ENCODE measurements at places on chromosomes 11 and 22. TPM values are rescaled to one million over a fixed set of nuclear protein-coding genes. Genes with fewer than 3 reads are reported as not detected.

CARD16 gene
- total RNA-seq = not detected

DNA sequence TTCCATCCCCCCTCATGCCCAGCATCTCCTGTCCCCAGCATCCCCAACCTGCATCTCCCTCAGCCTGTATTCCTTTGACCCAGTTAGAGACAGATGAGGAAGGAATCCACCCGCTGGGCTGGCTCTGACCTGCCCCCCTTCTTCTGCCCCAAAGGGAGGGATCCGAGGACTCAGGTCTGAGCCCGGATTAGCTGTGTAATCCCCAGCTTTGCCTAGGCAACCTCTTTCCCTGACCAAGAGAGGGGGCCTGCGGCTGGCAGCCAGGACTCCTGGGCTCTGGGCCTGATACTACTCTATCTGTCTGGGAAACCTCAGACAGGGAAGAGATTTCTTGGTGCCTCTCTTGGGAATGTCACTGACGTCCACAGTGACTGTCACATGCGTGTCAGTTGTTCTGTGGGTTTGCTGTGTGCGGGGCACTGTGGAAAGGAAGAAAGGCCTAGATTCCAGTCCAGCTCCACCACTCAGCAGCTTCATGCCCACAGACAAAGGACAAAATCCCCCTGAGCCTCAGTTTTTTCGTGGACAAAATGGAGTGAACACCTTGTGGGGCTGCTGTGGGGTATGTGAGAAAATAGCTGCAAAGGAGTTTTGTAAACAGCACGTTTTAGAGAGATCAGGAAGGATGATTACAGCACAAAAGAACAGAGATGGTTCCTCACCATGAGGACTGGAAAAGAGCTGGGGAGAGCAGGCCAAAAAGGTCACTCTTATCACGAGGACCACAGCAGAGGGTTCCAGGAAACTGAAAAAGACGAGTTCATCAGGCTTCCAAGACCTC, 1.3 kb upstream of the NDUFV1 start:
- DNase-seq = no peak

GRCh38 chr22:30304495-30305244, 15.4 kb upstream of the CASTOR1 start:
- DNase-seq = no peak

DNA sequence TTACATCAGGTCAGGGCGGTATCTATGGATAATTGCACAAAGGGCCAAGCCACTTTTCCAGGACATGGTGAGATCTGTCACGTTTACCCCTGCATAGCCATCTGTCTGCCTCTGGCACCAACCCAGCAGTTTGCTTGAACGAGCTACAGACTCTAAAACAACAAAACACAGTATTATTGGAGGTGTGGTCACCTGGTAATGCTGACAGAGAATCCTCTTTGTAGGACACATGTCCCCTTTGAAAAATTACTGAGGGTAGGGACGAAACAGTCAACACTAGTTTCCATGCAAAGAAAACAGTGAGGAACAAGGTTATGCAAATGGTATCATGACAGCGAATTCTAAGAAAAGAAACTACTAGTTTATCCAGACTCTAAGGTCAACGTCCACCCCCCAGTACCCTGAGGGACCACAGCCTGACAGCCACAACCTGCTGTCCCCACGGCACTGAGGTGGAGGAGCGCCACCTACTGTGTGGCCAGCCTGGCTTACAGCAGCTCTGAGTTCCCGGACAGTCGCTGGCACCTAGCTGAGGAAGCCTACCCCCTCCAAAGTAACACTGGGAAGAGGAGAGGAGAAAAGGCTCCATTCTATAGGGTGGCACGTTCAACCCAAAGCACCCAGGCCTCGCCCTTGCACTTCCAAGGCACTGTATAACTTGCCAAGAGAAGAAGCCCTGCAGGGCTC, 117.4 kb upstream of the BID start:
- no peak for DNase-seq

GRCh38 chr11:19792510-19792909, 79.9 kb downstream of the NAV2 start:
- DNase-seq = no peak

GRCh38 chr11:44258190-44258489, 51.8 kb downstream of the ALX4 start:
- no peak for DNase-seq

GRCh38 chr11:65536412-65537295, 11.8 kb downstream of the SCYL1 start:
- DNase-seq = no peak

DNA sequence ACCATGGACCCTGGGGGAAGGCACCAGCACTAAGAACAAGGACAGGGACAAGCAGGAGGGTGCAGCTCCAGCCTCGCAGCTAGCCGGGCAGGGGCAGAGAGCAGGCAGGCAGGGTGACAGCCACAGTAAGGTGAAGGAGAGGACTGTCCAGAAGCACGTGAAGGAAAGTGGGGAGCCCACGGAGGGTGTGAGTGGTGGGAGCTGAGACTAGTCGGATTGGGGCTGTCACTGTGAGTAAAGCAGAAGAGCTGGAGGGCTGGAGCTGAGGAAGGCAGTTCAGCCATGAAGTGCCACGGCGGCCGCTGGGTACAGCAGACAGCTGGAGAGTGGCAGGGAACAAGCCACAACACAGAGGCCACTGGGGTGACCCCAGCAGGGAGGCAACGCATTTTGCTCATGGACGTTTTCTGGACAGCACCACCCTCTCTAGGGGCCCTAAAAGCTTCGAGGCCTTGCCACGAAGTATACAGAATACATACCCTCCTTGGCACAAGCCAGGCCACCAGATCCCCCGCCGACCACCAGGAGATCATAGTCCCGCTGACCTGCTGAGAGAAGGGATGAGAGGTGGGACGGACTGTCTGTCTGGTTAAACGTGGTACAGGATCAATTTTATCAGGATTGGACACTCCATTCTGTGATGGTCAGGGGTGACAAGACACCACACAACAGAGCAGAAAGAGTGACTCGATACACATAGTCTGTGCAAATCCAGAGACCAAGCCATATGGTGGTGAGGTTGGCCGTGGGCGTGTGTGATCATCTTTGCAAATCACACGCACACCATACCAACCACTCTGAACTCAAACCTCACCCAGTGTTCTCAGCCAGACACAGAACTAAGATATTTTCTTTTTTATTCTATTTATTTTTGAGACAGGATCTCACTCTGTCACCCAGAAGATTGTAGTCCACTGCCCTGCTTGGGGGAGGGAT, 10.8 kb upstream of the COMT start:
- DNase-seq = no peak

DNA sequence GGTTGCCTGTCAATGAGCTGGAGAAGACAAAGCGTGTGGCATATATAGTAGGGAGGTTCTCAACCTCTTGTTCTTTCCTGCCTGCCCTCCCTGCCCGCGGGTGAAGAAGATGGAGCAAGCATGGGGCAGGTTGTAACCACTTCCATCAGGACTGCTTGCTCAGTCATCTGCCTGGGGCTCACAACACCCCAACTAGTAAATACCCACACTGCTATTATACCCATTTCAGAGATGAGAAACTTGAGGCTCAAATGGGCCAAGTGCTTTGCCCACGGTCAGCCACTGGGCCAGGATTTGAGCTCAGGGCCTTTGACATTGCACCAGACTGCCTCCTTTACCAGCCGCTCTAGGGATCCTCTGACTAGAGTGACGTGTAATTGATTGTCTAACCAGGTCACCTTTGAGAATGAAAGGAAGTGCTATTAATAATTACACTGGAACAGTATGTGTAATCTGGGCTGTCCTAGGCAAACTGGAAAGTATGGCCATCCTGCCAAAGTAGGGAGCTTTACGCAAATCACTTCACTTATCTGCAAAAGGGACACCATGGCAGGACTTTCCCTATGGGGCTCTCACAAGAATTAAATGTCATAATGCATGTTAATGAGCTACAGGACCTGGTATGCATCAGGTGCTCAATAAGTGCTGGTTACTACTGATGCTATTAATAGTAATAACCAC, 2.8 kb upstream of the CDC42EP1 start:
- DNase-seq = no peak

- no peak for DNase-seq
Measured at GRCh38 chr11:13772223-13773046, 104.0 kb downstream of the FAR1 start.

DNA sequence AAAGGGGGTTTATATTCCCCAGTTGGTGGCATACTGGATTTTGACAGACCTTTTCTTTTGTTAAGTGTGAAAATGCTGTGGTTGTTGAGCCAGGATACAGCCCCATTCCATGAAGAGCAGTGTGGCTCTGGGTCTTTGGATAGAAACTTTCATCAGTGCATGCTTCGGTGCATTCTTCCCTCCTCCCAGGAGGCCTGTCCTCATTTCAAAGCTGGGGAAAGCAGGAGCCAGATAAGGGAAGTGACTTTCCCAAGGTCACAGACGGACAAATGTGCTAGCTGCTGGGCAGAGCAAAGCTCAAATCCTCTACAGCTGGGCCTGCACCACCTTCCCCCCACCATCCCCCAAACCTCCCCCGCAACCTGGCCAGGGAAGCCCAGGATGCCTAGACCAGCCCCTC, 184.5 kb upstream of the NTM start:
- no peak for DNase-seq

DNA sequence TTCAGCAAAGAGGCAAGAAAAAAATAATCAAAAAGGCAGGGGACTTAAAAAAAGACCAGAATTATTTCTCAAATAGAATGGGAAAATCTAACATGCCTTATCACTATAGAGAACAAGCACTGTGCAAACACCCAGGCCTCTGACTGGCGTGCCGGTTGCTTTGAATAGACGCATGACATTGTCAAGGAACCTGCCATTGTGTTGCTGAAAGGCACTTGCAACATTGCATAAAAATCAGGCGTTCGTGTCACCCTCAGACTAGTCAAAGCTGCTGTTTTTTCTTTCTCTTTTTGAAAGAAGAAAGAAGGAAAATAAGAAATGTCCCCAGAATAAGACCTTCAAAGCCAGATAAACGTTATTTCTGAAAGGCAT, 549.3 kb upstream of the CADM1 start:
- no peak for DNase-seq

DNA sequence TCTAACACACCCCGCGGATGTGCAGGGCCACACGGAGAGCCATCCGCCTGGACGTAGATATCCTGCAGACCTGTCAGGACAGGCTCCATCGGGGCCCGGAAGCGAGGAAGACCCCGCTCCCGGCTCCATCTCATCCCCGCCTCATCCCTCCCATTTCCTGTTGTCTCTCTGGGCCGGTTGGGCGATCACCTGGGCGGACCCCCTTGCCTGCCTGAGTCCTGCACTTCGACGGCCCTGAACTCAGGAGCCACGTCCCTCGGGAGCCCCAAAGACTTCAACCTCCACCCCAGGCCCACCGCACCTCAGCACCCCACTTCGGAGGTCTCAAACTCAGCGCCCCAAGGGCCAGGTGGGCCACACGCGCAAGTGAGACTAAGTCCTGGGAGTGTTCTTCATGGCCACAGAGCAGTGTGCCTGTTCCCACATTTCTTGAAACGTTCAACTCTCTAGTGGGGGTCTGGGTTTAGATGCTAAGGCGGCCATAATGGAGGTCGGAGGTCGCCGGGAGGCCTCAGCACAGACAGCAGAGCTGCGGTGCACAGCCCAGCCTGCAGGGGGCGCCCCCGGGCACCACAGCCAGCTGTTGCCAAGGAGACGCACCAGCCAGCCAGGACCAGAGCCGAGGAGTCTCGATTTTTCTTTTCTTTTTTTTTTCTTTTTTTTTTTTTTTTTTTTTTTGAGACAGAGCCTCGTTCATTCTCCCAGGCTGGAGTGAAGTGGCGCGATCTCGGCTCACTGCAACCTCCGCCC, 26.0 kb upstream of the FADD start:
- DNase-seq = no peak

GRCh38 chr11:59756845-59757244, 1.7 kb downstream of the STX3 start:
- DNase-seq = no peak

DNA sequence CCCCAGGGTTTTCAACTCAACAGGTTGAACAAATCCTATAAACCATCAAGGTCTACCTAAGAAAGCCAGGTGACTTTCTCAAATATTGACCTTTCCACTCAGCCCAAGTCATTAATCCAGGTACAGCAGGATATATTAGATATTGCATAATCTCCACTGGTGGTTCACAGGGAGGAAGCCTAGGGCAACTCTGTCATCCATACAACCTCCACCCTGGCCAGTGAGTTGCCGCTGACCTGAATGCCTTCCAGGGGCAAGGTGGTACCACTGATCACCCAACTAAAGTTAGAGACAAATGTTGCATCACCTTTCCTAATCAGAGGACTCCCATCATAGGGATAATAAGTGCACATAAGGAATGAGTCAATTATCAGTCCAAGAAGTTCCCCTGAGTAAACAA, 22.9 kb downstream of the GUCD1 start:
- DNase-seq = no peak

DNA sequence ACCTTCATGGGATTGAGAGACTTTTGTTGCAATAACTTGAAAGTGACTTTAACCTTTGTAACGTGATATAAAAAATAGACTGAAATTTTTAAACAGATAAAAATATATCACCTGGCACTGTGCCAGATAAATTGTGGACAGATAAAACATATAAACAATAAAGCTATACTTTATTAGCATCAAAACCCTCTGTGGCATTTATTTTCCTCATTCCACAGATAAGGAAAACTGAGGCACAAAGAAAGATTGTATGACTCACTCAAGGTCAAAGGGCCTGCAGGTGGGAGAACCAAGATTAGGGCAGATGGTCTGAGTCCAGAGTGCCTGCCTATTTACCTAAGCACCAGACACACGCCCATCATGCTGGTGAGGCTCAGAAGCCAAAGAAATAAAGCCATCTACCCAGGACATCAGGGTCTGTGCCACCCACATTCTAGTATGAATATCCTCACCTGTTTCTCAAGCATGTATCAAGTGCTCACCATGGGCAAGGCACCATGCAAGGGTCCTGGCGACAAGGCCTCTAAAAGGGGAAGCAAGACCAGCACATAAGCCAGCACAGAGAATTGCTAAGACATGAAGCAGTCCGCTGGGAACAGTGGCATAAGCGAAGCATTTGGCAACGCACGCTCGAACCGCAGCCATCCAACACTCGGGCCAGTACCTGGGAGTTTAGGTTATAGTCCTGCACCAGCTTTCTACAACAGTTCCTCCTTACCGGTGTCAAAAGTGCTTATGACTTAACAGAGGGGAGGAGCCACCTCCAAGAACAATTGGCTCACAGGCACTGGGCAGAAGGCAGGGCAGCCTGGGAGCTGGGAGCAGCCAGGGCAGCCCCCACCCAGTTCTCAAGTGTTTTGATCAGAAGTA, 17.6 kb downstream of the MYH9 start:
- no peak for DNase-seq

DNA sequence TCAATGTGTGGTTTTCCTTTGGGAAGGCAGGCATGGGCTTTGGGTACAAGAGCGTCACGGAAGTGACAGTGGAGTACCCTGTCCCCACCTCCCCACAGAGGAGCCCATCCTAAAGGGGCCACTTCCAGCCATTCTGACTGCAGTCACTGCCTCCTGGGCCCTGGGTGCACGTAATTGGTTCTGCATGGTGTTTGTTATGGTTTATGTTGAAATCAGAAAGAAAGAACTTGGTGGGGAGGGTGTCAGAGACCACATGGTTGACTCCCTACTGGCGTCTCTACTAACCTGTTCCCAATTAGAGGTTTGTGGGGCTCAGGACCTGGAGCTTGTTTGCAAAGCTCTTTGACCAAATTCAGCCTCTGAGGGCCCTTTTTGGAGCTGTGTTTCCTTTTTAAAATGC, 40.8 kb downstream of the RIBC2 start:
- DNase-seq = no peak

GRCh38 chr22:46150655-46151477, 540 bp downstream of the PPARA start:
- DNase-seq = no peak

Measured in occipital lobe (tissue), 3 donors.